ENCODE measurements at places on chromosomes 2 and 18. TPM values are rescaled to one million over a fixed set of nuclear protein-coding genes. Genes with fewer than 3 reads are reported as not detected.

Gene CLEC4F
- total RNA-seq, result not detected

Gene ANKRD62
- total RNA-seq, result not detected

Gene UGT1A5
- not detected for total RNA-seq

Gene SERPINB11
- total RNA-seq, result not detected

Gene LYG1
- 0.13 TPM for total RNA-seq

Gene FARP2
- total RNA-seq, result 48.0 TPM

Gene CYP20A1
- 86.5 TPM for total RNA-seq

Gene POU3F3
- total RNA-seq, result not detected

All from articular chondrocyte of knee joint (primary cell).